Stimulated activated CD4-positive, alpha-beta T cell treated with anti-CD3 and anti-CD28 coated beads, Interleukin-4, amount 100 ng/mL, for 48 hours (primary cell): ENCODE measurements at places on chromosomes 4 and X.

DNA sequence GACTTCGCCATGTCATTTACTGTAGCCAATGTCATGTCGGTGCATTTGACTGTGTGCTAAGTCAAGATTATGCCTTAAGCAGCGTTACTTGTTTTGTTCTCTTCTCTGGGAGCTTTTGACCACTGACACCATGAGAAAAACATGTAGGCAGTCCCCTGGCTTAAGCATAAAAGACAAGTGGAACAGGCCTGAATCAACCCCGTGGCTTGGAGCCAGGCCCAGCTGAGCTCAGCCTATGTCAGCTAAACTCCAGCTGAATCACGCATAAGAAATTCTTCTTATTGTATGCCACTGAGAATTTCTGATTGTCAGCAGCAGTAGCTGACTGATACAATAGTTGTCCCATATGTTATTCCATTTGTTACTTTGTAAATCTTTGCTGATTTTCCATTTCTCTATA lies 261.9 kb downstream of the CBLL2 start:
- no peak for DNase-seq

DNA sequence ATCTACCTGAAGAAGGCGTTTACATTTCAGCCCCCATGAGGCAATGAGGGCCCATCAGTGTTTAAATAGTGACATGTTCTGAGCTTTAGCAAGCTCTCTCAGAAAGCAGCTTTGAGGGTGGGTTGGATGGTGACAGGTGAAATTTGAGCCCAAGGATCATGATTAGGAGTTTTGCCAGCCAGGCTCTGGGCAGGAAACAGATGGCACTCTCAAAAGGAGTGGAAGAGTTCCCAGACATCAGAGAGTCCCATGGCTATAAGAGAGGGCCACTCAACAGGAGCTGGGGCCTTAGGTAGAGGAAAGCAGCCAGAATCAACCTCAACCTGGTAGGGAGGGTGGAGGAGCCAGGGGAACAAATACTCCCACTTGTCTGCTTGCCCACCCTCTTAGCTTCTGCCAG lies 499.8 kb downstream of the MID1IP1 start:
- no peak for DNase-seq

GRCh38 chr4:115923152-115923551 lies 809.7 kb upstream of the NDST4 start:
- DNase-seq, result no peak

DNA sequence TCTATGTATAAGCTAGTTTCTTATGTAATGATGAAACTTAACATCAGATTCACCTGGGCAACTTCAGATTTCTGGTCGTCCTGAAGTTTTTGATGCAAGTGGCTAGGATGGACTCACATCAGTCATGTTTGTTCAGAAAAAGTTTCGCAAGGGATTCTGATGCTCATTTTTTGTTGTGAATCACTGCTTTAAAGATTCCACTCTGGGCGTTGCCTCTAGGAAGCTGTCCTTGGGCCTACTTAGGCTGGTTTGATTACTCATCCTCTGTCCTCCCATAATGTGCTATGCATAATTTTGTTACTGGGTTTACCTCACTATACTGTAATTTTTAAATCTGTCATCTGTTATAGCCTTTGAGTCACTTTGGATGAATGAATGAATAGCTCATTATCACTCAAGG lies 30.8 kb downstream of the HERC3 start:
- DNase-seq, result no peak

DNA sequence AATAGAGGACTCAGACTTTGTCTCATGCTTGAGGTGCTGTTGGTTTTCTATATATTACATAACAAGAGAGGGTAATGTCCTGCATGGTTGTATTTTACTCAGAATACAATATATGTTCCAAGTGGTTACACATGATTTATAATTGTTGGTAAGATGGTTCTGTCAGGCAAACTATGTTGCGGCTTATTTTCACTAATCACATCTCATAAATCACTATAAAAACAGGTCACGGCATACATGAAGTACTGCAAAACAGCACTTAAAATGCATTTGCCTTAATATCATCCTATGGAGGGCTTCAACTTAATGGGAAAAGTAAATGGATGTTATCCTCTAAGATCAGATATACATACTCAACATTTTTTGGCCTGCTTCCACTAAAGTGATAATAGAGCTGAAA lies 246.0 kb upstream of the ARSJ start:
- no peak for DNase-seq
